ENCODE measurements at places on chromosomes 12 and 14.

GRCh38 chr12:104232609-104233280 is 17.2 kb downstream of the TXNRD1 start:
- H3K36me3 ChIP-seq, result peaks cover 5% of the 10 kb centered on the region
- no peak overlapping the region for H3K27ac ChIP-seq
- ATAC-seq, result no peak
- no peaks in the 10 kb centered on the region for H3K4me1 ChIP-seq
- no peak overlapping the region for H3K4me3 ChIP-seq

DNA sequence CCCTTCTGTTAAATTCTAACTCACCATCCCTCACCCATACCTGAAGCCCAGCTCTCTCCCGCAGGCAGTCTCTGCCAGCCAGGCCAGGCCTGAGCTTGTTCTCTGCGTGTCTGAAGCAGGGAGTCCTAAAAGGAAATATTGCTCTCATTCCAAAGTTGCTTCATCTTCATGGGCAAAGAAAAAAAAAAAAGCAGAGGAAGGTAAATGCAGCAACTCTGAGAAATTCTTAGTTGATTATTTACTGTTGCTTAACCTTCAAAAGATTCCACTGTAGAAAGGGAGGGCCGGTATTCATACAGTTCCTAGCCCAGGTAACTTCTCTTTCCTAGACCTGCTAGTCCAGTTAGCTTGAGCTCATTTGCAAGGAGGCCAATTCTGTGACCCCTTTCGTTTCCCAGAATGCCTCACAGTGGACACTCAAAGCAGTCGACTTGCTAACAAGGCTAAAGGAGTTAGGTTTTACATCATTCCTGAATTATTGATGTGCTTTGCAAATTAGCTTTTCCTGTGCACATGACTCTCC is 193.5 kb upstream of the EEA1 start:
- no peaks in the 10 kb centered on the region for H3K36me3 ChIP-seq
- peak overlapping the region; percentile 66 for H3K27ac ChIP-seq
- H3K27me3 ChIP-seq, result no peaks in the 10 kb centered on the region
- H3K4me1 ChIP-seq, result no peaks in the 10 kb centered on the region
- no peak overlapping the region for H3K4me3 ChIP-seq
- peak; percentile 42 for ATAC-seq

- H3K4me3 ChIP-seq, result no peak overlapping the region
- no peaks in the 10 kb centered on the region for H3K4me1 ChIP-seq
- no peak overlapping the region for H3K27ac ChIP-seq
- no peaks in the 10 kb centered on the region for H3K27me3 ChIP-seq
- ATAC-seq, result no peak
- peaks cover 100% of the 10 kb centered on the region for H3K36me3 ChIP-seq
Measured at GRCh38 chr12:103780093-103780440, 61.0 kb downstream of the NT5DC3 start.

DNA sequence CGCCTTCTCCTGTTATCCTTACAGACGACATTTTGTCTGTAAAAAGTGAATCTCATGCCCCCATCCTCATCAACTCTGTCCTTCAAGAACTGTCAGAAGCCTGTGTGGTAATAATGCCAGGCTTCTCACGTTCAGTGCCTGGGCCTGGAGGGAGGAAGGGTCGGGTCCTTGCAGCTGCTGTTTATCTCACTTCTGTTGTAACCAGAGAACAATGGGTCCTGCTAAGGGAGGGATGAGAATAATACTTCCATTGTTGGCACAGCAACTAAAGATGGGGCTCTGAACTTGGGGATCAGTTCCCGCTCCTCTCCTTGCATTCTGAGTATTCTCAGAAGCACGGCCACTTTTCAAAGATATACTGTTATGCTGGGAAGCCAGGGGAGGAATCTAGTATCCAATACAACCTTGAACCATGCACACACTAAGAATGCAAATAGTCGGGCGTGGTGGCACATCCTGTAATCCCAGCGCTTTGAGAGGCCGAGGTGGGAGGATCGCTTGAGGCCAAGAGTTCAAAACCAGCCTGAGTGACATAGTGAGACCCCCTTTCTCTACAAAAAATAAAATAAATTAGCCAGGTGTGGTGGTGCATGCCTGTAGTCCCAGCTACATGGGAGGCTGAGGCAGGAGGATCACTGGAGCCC is 38.8 kb upstream of the NINJ2 start:
- no peak for ATAC-seq
- no peaks in the 10 kb centered on the region for H3K36me3 ChIP-seq
- no peak overlapping the region for H3K27ac ChIP-seq
- no peak overlapping the region for H3K4me3 ChIP-seq

DNA sequence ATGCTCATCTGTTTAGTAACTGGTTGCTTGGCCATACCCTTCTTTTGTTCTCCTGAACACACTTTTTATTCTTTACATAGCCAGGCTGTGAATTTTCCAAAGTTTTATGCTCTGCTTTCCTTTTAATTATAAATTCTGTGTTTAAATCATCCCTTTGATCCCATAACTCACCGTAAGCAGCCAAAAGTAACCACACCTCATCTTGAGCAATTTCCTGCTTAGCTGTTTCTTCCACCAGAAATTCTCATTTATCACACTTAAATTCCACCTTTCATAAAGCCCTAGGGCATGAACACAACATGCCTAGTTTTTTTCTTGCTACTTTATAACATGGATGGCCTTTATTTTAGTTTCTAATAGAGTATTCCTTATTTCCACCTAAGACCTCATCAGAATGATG is 510.7 kb downstream of the C12orf50 start:
- no peak for ATAC-seq
- H3K4me1 ChIP-seq, result no peaks in the 10 kb centered on the region
- no peak overlapping the region for H3K4me3 ChIP-seq
- no peaks in the 10 kb centered on the region for H3K36me3 ChIP-seq

DNA sequence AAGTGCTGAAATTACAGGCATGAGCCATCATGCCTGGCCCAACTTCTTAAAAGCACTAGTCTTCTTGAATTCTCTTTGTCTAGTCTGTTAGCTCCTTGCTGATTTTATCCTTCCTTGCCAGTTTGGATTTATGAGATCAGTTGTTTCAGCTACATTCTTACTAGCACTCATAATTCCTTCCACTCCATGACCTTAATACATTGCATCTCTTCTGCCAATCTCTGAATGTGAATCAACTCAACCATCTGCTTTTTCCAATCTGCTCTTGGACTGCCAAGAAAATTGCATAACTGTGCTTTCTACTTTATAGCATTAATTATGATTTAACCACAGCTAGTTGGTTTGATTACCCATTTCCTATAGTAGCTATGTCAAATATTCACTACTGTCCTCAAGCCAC is 14.9 kb upstream of the HEATR5A start:
- H3K27ac ChIP-seq, result peak overlapping the region; percentile 44
- peaks cover 6% of the 10 kb centered on the region for H3K4me1 ChIP-seq
- H3K4me3 ChIP-seq, result no peak overlapping the region
- H3K36me3 ChIP-seq, result no peaks in the 10 kb centered on the region
- peak; percentile 61 for ATAC-seq

- no peaks in the 10 kb centered on the region for H3K4me1 ChIP-seq
- H3K36me3 ChIP-seq, result no peaks in the 10 kb centered on the region
- ATAC-seq, result no peak
- H3K27ac ChIP-seq, result no peak overlapping the region
- no peaks in the 10 kb centered on the region for H3K27me3 ChIP-seq
Measured at GRCh38 chr12:14975457-14975856, 2.6 kb downstream of the PDE6H start.

- peaks cover 12% of the 10 kb centered on the region for H3K4me1 ChIP-seq
- no peak overlapping the region for H3K27ac ChIP-seq
- peaks cover 41% of the 10 kb centered on the region for H3K27me3 ChIP-seq
- ATAC-seq, result no peak
- no peak overlapping the region for H3K4me3 ChIP-seq
Measured at GRCh38 chr12:4112290-4112689, 161.3 kb upstream of the CCND2 start.

- peaks cover 10% of the 10 kb centered on the region for H3K4me1 ChIP-seq
- ATAC-seq, result no peak
- H3K27me3 ChIP-seq, result no peaks in the 10 kb centered on the region
- no peak overlapping the region for H3K27ac ChIP-seq
Measured at GRCh38 chr14:71613168-71613567, 319.1 kb upstream of the RGS6 start.

- H3K27me3 ChIP-seq, result no peaks in the 10 kb centered on the region
- no peaks in the 10 kb centered on the region for H3K36me3 ChIP-seq
- H3K27ac ChIP-seq, result no peak overlapping the region
- H3K4me3 ChIP-seq, result no peak overlapping the region
- ATAC-seq, result no peak
Measured at GRCh38 chr14:67335781-67336180, 23.8 kb downstream of the ATP6V1D start.

DNA sequence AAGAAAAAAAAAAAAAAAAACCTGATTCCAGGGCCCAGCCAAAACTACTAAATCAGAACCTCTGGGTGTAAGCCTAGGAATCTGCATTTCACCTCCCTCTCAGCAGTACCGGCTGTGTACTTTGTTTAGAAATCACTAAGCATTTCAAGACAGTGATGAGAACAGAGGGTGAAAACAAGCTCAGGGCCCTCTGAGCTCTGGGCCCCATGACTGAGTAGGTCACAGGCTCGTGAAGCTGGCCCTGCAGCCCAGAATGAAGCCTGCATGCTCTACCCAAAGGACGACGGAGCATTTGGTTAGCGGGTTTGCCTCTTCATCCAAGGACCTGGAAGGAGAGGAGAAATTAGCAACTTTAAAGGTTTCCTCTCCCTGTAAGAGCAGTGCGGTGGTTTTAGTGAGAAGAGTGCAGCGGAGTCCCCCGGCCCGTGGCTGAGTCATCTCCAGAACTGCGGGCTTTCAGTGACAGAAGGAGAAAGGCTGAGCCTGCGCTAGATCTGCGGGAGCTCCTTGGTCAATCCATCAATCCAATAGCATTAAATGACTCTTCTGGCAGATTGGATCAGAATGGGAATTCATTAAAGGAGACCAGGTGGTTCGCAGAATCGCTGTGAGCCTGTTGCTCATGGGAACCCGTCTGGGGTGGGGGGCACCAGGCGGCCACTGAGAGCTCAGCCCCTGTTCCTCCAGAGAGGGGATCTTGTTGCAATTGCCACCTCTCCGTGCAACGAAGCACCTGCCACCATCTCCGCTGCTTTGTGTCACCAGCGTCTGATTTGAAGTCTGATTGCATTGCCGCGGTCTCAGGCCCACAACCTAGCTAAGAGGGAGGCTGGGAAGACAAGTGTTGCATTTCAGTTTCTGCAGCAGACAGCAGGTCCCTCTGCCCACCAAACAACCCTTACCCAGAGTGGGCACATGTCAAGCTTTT is 7.3 kb downstream of the IL31 start:
- no peak overlapping the region for H3K27ac ChIP-seq
- H3K27me3 ChIP-seq, result peaks cover 17% of the 10 kb centered on the region
- H3K36me3 ChIP-seq, result no peaks in the 10 kb centered on the region
- H3K4me3 ChIP-seq, result no peak overlapping the region

DNA sequence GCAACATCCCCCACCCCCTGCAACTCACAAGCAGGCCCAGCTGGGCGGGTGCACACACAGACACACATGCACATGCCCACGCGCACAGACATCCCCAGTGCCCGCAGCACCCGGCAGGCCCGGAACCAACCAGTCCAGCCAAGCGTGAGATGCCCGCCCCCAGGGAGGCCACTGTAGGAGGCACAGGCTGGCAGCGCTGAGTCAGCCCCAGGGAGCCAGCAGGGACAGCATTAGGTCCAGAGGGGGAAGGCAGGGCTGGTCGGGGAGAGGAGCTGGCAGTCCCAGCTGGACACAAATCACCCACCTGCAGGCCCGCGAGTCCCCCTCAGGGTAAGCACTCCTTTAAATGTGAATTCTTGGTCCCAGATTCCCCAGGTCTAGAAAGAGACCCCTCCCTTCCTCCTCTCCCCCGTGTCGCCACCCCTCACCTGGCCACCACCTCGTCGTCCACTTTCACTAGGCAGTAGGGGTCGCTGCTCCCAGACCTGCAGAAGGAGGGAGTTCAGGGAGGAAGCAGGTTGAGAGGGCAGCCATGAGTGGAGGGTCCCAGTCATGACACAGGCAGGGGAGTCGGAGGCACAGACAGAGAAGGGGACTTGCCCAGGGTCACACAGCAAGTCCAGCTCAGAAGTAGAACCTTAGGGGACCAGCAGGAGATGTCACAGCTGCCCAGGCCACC is 5.0 kb downstream of the RASAL1 start:
- peaks cover 77% of the 10 kb centered on the region for H3K27me3 ChIP-seq
- H3K4me1 ChIP-seq, result no peaks in the 10 kb centered on the region
- no peak for ATAC-seq
- H3K4me3 ChIP-seq, result no peak overlapping the region

GRCh38 chr14:66378712-66379505 is 107.3 kb upstream of the CCDC196 start:
- H3K36me3 ChIP-seq, result no peaks in the 10 kb centered on the region
- no peaks in the 10 kb centered on the region for H3K4me1 ChIP-seq
- H3K4me3 ChIP-seq, result no peak overlapping the region
- no peak overlapping the region for H3K27ac ChIP-seq
- no peak for ATAC-seq

DNA sequence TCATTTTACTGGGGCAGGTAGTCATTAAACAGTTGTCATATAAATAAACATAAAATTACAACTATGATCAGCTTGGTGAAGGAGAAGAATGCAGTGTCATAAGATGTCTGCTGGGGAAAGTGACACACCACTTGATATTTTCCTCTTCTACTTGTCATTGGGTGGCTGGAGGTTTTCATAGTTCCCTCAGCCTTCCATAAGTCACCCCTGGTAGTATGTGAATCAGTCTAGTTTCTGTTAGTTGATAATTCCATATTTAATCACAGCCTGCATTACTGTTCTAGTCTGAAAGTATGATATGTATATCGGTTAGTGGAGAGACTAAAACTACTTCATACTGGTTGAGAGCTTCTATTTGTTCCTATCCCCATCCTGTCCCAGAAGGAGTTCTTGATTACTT is 38.2 kb downstream of the PLEKHA5 start:
- H3K36me3 ChIP-seq, result no peaks in the 10 kb centered on the region
- no peaks in the 10 kb centered on the region for H3K27me3 ChIP-seq
- ATAC-seq, result no peak
- H3K4me3 ChIP-seq, result no peak overlapping the region
- H3K4me1 ChIP-seq, result no peaks in the 10 kb centered on the region

- no peak overlapping the region for H3K27ac ChIP-seq
- H3K4me3 ChIP-seq, result no peak overlapping the region
- H3K27me3 ChIP-seq, result no peaks in the 10 kb centered on the region
- ATAC-seq, result no peak
- no peaks in the 10 kb centered on the region for H3K4me1 ChIP-seq
Measured at GRCh38 chr12:62841846-62842245, 93.1 kb downstream of the PPM1H start.

GRCh38 chr12:89833337-89834252 is 125.0 kb upstream of the ATP2B1 start:
- no peak for ATAC-seq
- H3K27ac ChIP-seq, result no peak overlapping the region
- no peaks in the 10 kb centered on the region for H3K36me3 ChIP-seq
- H3K4me3 ChIP-seq, result no peak overlapping the region
- no peaks in the 10 kb centered on the region for H3K27me3 ChIP-seq
- H3K4me1 ChIP-seq, result no peaks in the 10 kb centered on the region

DNA sequence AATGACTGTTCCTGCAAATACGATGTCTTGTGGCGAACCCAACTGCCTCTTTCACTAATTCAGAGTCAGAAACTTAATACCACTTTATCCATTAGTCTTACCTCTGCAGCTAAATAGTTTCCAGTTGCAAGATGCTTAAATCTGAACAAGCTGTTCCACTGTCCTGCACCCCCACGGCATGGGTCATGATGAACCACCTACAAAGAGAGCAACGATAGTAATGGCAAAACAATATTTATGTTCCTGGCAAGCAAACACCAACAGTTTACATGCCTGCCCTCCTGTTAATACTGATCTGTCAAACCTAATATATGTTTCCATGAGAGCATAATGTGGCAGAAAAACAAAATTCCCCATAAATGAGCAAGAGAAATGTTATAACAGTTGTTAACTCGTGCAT is 121.9 kb downstream of the ITPR2 start:
- ATAC-seq, result no peak
- H3K36me3 ChIP-seq, result no peaks in the 10 kb centered on the region
- H3K27me3 ChIP-seq, result no peaks in the 10 kb centered on the region
- H3K4me1 ChIP-seq, result no peaks in the 10 kb centered on the region

Measured in gastroesophageal sphincter (tissue), 4 donors.